ENCODE measurements at places on chromosomes 6 and 20.

DNA sequence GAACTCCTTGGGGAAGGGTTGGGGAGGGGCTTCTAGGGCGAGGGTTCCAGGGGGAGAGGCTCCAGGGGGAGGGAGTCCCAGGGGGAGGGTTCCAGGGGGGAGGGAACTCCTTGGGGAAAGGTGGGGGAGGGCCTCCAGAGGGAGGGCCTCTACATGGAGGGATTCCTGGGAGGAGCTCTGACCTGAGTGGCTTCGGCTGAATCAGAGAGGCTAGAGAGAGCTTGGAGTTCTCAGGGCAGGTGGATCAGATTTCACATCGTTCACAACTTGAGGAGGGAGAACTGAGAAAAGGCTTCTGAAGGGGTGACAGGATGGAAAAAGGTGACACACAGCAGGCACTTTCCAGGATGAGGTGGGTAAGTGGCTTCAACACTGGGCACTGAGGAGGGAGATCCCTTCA is 49.1 kb downstream of the DAAM2 start:
- no peak for DNase-seq
- H3K36me3 ChIP-seq = no peaks in the 10 kb centered on the region
- H3K4me3 ChIP-seq = no peak overlapping the region
- H3K27me3 ChIP-seq = no peaks in the 10 kb centered on the region

- H3K27me3 ChIP-seq = no peaks in the 10 kb centered on the region
- no peaks in the 10 kb centered on the region for H3K36me3 ChIP-seq
- H3K27ac ChIP-seq = peak overlapping the region; percentile 79
- H3K4me1 ChIP-seq = peaks cover 23% of the 10 kb centered on the region
- DNase-seq = no peak
Observed at GRCh38 chr6:158707120-158707820, 57.4 kb downstream of the SYTL3 start.

DNA sequence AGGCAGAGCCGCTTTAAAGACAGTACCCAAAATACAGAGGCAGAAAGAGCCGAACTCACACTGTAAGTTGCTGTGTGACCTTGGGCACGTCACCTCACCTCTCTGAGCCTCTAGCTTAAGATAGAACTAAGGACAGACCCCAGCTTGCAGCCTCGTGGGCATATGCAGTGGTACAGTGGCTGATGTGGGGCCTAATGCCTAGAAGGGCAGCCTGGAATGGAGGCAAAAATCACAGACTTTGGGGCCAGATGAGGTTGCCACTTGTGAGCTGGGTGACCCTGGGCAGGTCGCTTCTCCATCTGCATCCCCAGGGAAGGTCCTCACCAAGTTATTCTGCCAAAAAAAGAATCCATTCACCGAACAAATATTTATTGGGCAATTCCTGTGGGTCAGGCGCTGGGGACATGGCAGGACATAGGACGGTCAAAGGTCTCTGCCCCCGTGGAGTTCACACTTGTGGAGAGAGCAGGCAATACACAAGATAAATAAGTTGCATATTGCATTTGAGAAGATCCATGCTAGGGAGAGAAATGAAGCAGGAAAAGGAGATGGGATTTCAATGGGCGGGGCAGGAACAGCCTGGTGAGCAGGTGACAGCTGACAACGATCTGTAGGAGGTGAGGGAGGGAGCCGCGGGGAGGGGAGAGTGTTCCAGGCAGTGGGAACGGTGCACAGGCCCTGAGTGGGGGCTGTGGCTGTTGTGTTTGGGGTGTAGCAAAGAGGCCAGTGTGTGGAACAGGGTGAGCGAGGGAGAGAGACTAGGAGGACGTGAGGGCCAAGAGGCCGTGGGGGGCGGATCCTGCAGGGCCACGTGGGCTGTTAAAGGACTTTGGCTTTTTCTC is 115.2 kb downstream of the CEBPB start:
- peak overlapping the region; percentile 92 for H3K27ac ChIP-seq
- DNase-seq = peak; percentile 87
- no peaks in the 10 kb centered on the region for H3K4me1 ChIP-seq
- H3K27me3 ChIP-seq = no peaks in the 10 kb centered on the region

GRCh38 chr6:165755583-165755982 is 92.5 kb upstream of the PDE10A start:
- DNase-seq = no peak
- no peak overlapping the region for H3K27ac ChIP-seq
- H3K4me1 ChIP-seq = no peaks in the 10 kb centered on the region
- no peak overlapping the region for H3K4me3 ChIP-seq
- H3K36me3 ChIP-seq = no peaks in the 10 kb centered on the region
- no peaks in the 10 kb centered on the region for H3K27me3 ChIP-seq

GRCh38 chr6:169396554-169397163 is 143.0 kb upstream of the THBS2 start:
- H3K4me3 ChIP-seq = no peak overlapping the region
- H3K27me3 ChIP-seq = no peaks in the 10 kb centered on the region
- no peak for DNase-seq
- H3K36me3 ChIP-seq = no peaks in the 10 kb centered on the region

- no peak overlapping the region for H3K27ac ChIP-seq
- no peak overlapping the region for H3K4me3 ChIP-seq
- H3K4me1 ChIP-seq = no peaks in the 10 kb centered on the region
- no peak for DNase-seq
Observed at GRCh38 chr6:95767897-95768463, 190.6 kb downstream of the MANEA start.

GRCh38 chr20:24158281-24158680 is 169.7 kb upstream of the GGTLC1 start:
- H3K27ac ChIP-seq = no peak overlapping the region
- no peak overlapping the region for H3K4me3 ChIP-seq
- H3K27me3 ChIP-seq = peaks cover 15% of the 10 kb centered on the region
- no peak for DNase-seq

DNA sequence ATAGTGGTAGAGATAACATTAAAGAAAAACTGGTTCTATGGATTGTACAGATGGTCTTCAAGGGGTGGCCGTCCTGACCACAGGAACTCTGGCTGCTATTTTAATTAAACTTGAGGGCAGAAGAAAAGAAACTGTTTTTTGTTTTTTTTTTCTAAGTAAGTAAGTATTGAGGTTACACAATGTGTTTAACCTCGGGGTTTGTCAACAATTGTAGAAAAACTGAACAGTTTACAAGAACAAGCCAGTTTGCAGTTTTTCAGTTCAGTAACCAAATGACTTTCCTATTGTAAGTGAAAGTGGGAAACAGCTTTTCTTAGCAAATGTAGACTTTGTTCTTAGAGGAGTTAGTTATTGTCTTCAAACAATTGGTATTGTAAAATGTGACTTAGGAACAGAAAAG is 77.0 kb downstream of the PLCB1 start:
- no peaks in the 10 kb centered on the region for H3K27me3 ChIP-seq
- no peak for DNase-seq
- H3K27ac ChIP-seq = no peak overlapping the region
- H3K4me3 ChIP-seq = no peak overlapping the region
- no peaks in the 10 kb centered on the region for H3K4me1 ChIP-seq
- H3K36me3 ChIP-seq = no peaks in the 10 kb centered on the region

GRCh38 chr6:136525586-136526195 is 24.5 kb downstream of the MAP7 start:
- no peaks in the 10 kb centered on the region for H3K27me3 ChIP-seq
- DNase-seq = no peak
- no peak overlapping the region for H3K4me3 ChIP-seq

- no peak overlapping the region for H3K27ac ChIP-seq
- H3K4me3 ChIP-seq = no peak overlapping the region
- H3K27me3 ChIP-seq = no peaks in the 10 kb centered on the region
- H3K4me1 ChIP-seq = no peaks in the 10 kb centered on the region
Observed at GRCh38 chr20:29410806-29411457, 1846.5 kb upstream of the DEFB115 start.

- no peaks in the 10 kb centered on the region for H3K4me1 ChIP-seq
- H3K4me3 ChIP-seq = no peak overlapping the region
- H3K36me3 ChIP-seq = no peaks in the 10 kb centered on the region
- no peak for DNase-seq
Observed at GRCh38 chr6:119090256-119090655, 11.8 kb upstream of the FAM184A start.

- H3K27ac ChIP-seq = no peak overlapping the region
- H3K27me3 ChIP-seq = no peaks in the 10 kb centered on the region
- no peaks in the 10 kb centered on the region for H3K36me3 ChIP-seq
- DNase-seq = peak; percentile 77
Observed at GRCh38 chr6:163585932-163586437, 171.5 kb downstream of the QKI start.

DNA sequence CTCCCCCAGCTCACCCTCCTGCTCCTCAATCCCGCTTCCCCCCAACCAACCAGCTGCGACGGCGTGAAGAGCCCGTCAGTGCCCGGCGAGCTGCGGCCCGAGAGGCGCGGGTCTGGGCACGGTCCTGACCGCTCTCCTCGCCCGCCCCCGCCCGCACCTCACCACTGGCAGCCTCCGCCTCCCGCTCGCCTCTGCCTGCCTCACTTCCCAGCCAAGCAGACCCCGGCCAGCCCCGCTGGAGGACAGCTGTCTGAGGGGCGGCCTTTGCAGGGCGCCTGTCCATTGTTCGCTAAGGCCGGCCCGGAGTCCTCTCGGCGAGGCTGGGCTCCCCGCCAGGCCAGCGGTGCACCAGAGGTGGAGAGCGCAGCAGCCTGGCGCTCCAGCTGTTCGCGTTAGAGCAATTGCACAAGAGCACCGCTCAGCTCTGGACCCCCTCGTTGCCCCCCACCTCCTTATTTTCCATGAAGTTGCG is 1.3 kb downstream of the SOBP start:
- H3K4me3 ChIP-seq = peak overlapping the region; percentile 76
- H3K27ac ChIP-seq = peak overlapping the region; percentile 83
- peaks cover 17% of the 10 kb centered on the region for H3K4me1 ChIP-seq
- peak; percentile 69 for DNase-seq
- H3K36me3 ChIP-seq = no peaks in the 10 kb centered on the region

DNA sequence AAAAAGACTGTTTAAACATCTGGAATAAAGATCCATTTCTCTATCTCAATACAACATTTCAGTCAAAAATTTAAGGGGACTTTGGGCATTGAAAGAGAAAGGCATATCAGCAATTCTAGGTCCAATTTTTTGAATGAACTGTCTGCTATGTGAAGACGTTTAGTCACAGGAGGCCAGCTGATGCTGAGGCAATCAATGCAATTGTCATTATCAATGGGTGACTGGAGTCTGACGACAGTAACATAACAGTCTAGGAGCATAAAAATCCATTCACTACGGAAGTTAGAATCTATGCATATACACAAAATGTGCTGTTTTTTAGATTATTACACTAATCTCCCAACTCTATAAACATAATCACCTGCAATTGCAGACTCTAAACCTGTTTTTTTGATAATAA is 37.8 kb downstream of the TENT5A start:
- no peaks in the 10 kb centered on the region for H3K4me1 ChIP-seq
- no peaks in the 10 kb centered on the region for H3K27me3 ChIP-seq
- H3K27ac ChIP-seq = no peak overlapping the region
- H3K4me3 ChIP-seq = no peak overlapping the region

DNA sequence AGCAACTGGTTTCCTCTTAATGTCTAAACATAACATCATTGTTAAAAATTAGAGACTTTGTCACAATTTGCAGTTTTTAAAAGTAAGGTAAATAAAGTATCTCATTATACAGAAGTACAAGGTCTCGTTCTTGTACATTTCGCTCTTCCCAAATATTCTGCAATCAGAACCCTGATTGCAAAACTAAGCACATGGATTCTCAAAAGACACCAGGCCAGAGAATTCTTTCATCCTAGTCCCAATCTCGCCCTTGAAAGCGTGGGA is 355 bp upstream of the AKAP7 start:
- DNase-seq = no peak
- H3K4me3 ChIP-seq = peak overlapping the region; percentile 87
- H3K4me1 ChIP-seq = peaks cover 6% of the 10 kb centered on the region
- H3K27ac ChIP-seq = peak overlapping the region; percentile 92
- no peaks in the 10 kb centered on the region for H3K27me3 ChIP-seq
- H3K36me3 ChIP-seq = no peaks in the 10 kb centered on the region

GRCh38 chr20:36835025-36835424 is 40.9 kb upstream of the TLDC2 start:
- H3K4me3 ChIP-seq = peak overlapping the region; percentile 38
- DNase-seq = no peak
- H3K27ac ChIP-seq = peak overlapping the region; percentile 81
- H3K36me3 ChIP-seq = peaks cover 12% of the 10 kb centered on the region
- H3K27me3 ChIP-seq = no peaks in the 10 kb centered on the region

GRCh38 chr20:49538950-49539349 is 29.0 kb downstream of the PTGIS start:
- peak overlapping the region; percentile 68 for H3K27ac ChIP-seq
- H3K27me3 ChIP-seq = no peaks in the 10 kb centered on the region
- H3K4me1 ChIP-seq = peaks cover 8% of the 10 kb centered on the region
- peaks cover 59% of the 10 kb centered on the region for H3K36me3 ChIP-seq

DNA sequence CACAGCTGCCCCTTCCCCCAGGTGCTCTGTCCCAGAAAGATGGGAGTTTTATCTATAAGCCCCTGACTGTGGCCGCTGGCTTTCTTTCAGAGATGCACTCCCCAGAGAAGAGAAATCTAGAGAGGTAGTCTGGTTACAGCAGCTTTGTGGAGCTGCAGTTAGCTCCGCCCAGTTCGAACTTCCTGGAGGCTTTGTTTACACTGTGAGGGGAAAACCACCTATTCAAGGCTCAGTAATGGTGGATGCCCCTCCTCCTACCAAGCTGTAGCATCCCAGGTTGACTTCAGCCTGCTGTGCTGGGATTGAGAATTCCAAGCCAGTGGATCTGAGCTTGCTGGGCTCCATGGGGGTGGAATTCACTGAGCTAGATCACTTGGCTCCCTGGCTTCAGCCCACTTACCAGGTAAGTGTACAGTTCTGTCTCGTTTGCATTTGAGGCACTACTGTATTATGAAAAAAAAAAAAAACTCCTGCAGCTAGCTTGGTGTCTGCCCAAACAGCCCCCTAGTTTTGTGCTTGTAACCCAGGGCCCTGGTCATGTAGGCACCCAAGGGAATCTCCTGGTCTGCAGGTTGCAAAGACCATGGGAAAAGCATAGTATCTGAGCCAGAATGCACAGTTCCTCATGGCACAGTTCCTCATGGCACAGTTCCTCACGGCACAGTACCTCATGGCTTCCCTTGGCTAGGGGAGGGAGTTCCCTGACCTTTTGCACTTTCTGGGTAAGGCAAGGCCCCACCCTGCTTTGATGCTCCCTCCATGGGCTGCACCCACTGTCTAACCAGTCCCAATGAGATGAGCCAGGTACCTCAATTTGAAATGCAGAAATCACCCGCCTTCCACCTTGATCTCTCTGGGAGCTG is 275.0 kb downstream of the CENPW start:
- no peak overlapping the region for H3K4me3 ChIP-seq
- DNase-seq = no peak
- H3K36me3 ChIP-seq = no peaks in the 10 kb centered on the region
- H3K27me3 ChIP-seq = no peaks in the 10 kb centered on the region
- H3K4me1 ChIP-seq = no peaks in the 10 kb centered on the region

- H3K4me1 ChIP-seq = peaks cover 47% of the 10 kb centered on the region
- peak overlapping the region; percentile 1 for H3K4me3 ChIP-seq
- no peaks in the 10 kb centered on the region for H3K36me3 ChIP-seq
- peak overlapping the region; percentile 15 for H3K27ac ChIP-seq
- no peaks in the 10 kb centered on the region for H3K27me3 ChIP-seq
Observed at GRCh38 chr6:96811136-96811535, 26.1 kb downstream of the GPR63 start.

- H3K4me1 ChIP-seq = no peaks in the 10 kb centered on the region
- H3K27ac ChIP-seq = no peak overlapping the region
- peak; percentile 16 for DNase-seq
- no peaks in the 10 kb centered on the region for H3K36me3 ChIP-seq
- H3K4me3 ChIP-seq = no peak overlapping the region
Observed at GRCh38 chr6:170137176-170137891, 153.5 kb downstream of the DLL1 start.

Measured in tibial artery (tissue), 4 donors.